ENCODE measurements at places on chromosomes 11 and 22.

DNA sequence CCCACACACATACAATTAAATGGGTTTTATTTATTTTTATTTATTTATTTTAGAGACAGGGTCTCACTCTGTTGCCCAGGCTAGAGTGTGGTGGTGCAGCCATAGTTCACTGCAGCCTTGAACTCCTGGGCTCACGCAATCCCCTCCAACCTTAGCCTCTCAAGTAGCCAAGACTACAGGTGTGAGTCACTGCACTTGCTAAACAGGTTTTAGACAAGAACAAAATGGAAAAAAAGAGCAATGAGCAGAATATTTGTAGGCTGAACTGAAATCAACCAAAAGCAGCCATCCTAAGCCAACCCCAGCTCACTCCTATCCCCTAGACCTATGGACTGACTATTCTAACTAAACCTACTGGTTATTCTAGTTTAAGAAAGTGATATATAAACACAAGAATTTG lies 37.8 kb downstream of the MRE11 start:
- no peak for DNase-seq

DNA sequence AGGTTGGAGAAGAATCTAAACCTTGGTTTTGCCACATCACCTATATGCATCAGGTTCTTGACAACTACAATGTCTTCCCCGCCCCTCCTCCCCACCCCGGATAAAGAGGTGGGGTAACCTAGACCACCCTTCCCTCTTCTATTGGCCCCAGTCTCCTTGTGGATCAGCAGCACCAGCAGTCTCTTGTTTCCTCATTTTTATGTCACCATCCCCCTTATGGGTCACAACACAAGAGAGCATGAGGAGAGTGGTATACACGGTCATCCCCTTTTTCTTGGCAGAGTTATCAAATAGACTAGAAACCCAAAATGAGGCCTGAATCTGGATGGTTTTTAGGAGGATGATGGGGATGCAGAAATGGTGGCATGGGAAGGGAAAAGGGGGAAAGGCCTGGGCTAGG lies 1.2 kb downstream of the MS4A4E start:
- DNase-seq = no peak

DNA sequence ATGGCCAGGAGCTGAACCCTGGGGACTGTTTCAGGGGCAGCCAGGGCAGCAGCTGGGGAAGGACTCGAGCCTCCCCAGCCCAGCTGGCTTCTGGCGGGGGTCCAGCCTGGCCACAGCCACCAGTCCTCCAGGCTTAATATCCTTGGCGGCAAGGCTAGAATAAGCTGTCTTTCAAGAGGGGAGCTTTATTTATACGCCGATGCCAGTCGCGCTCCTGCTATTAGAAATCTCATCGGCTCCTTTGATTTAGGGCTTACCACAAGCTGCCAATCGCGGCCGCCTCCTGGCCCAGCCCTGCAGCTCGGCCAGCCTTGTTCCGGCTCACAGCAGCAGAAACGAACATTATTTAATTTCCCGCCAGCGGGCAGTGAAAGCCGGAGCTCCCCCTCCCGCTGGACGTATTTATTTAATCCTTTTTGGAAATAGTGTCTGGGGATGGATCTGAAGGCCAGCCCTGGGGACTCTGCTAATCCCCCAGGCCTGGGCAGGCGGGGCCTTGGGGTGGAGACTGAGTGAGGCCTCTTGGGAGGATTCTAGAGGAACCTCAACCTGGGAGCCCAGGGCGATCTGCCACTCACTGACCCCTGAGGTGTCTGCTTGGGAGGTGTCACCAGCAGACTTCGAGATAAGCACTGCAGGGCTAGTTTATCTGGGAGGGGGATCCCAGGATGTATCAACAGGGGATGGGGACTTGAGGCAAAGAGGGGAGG lies 363.1 kb downstream of the MN1 start:
- no peak for DNase-seq

GRCh38 chr22:20618488-20618887 lies 111.1 kb downstream of the MED15 start:
- no peak for DNase-seq

DNA sequence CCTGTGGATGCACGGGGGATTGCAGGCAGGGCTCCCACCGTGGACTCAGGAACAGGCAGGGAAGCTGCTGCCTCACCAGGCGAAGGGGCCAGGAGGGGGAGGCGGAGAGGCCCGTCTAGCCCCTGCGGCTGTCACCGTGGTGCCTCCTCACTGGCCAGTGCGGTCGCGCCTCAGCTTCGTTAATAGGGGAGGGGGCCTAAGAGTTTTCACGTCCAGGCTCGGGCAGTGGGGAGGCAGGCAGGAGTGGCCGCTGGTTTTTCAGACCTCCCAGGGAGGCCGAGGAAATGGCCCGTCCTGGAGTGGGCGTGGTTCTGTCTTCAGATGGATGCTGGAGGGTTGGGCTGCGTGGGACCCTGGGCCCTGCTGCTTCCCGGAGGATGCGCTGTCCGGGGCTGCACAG lies 91.1 kb upstream of the B3GAT1 start:
- no peak for DNase-seq

- no peak for DNase-seq
Observed at GRCh38 chr22:35866651-35867050, 149.0 kb downstream of the APOL5 start.

- no peak for DNase-seq
Observed at GRCh38 chr11:78020246-78020645, 2.8 kb downstream of the KCTD14 start.

DNA sequence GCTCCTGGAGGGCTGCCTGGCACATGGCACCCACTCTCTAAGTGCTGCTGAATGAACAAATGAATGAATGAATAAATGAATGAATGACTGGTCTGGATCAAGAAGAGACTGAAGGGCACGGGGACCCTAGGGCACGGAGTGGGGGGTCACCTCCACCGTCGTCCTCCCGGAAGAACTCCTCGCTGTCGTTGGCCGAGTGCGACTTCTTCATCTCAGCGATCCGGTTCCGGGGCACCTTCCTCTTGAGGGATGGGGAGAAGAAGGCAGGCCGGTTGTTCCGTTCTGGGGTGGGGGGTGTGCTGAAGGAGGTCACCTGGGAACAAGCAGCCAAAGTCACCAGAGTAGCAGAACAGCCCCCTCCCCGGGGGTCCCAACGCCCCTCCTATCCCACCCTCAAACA lies 36.0 kb downstream of the NUP50 start:
- no peak for DNase-seq
